ENCODE measurements at places on chromosomes 16 and 17. TPM values are rescaled to one million over a fixed set of nuclear protein-coding genes. Genes with fewer than 3 reads are reported as not detected.

The TBC1D26 gene
- not detected for total RNA-seq

The TP53TG3B gene
- not detected for total RNA-seq

The TRIM72 gene
- 0.08 TPM for total RNA-seq

The NLRP1 gene
- total RNA-seq: 190 TPM

The TMEM132E gene
- total RNA-seq: not detected

The TPPP3 gene
- 0.70 TPM for total RNA-seq

The KRTAP1-1 gene
- not detected for total RNA-seq

The MLKL gene
- total RNA-seq: 33.8 TPM

DNA sequence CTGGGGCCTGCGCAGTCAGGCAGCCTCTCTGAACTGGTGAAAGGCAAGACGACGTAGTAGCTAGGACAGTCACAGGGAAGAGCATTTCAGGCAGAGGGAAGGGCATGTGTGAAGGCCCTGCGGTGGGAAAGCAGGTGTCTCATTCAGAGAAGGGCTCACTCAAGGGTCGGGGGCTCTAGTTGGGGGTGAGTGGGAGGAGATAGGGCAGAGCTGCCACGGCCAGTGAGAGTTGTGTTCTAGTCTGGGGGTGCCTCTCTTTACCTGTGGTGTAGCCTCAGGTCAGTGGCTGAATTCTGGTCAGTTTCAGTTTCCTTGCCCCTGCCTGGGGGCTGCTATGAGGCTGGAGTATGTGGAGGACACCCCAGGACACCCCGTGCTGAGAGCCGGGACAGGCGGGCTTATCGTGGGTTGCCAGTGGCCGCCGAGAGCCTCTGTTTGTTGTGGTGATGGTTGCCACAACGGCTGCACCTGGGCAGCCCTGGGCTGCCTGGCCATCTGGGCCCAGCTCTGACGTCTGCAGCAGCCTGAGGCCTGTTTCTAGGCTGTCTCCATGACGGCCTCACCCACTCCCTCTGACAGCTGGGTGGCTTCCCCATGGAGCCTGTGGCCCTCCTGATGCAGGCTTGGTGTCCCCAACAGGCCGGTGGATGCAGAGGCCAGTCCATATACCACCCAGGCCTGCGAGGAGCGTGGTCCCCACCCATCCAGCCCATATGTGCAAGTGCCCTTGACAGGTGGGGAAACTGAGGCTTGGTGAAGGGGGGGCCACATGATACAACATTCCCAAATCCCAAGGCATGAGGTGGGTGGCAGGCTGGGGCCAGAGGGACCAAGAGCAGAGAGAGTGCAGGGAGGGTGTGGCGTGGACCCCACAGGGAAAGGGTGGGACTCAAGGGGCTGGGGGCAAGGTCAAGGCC, 10.8 kb downstream of the MAP2K3 start:
- no peak for DNase-seq

GRCh38 chr16:22694887-22695382, 119.0 kb upstream of the HS3ST2 start:
- DNase-seq: no peak

DNA sequence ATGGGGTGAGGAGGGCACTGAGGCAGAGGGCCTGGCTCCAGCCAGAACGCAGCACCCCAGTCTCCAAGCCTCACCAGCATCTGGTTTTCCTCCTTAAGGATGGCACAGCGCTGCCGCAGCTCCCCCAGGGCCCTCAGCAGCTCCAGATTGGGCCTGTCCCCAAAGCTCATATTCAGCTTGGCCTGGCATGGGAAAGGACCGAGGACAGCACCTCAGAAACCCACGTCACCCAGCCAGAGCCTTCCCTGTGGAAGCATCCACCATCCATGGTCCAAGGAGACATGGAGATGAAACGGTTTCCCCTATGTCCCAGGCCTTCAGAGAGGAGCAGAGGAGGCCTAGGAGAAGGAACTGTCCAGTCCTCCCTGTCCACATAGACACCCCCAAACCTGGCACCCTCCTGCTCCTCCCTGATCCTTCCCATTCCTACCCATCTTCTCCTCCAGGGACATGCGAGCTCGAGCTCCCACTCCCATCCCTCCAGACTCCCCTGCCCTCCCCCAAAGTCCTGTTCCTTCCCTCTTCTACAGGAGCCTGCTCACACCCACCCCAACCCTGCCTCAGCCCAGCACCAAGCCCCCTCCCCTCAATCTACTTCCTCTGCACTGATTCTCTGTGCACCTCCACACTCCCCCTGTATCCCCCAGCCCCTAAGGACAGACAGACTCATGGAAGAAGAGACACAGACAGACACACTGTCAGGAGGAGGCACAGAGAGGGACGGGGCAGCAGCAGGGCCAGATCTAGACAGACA, 1.8 kb downstream of the TSPOAP1 start:
- no peak for DNase-seq

- no peak for DNase-seq
These were observed 16.2 kb downstream of the DEXI start for GRCh38 chr16:10926094-10926493.

DNA sequence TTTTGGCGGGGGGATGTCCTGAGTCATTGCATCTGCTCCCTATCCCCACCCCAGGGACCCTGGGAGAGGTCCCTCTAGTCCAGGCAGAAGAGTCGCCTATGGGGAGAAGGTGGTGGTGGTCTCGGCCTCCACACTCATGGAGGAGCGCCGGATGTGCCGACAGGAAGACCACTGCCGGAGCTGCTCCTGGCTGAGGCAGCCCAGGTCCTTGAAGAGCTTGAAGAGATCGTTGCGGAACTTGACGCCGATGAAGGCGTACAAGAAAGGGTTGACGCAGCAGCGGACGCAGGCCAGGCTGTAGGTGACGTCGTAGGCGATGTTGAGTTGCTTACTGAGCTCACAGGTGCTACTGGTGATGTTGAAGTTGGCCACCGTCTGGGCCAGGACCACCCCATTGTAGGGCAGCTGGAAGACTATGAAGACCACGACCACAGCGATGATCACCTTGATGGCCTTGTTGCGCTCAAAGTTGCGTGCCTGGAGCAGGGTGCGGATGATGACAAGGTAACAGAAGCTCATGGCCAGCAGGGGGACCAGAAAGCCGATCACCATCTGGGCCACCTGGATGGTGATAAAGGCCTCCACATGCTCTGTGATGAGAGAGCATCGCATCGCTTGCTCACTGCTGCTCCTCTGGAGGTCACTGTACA, 10.5 kb downstream of the CCR7 start:
- DNase-seq: peak; percentile 8

DNA sequence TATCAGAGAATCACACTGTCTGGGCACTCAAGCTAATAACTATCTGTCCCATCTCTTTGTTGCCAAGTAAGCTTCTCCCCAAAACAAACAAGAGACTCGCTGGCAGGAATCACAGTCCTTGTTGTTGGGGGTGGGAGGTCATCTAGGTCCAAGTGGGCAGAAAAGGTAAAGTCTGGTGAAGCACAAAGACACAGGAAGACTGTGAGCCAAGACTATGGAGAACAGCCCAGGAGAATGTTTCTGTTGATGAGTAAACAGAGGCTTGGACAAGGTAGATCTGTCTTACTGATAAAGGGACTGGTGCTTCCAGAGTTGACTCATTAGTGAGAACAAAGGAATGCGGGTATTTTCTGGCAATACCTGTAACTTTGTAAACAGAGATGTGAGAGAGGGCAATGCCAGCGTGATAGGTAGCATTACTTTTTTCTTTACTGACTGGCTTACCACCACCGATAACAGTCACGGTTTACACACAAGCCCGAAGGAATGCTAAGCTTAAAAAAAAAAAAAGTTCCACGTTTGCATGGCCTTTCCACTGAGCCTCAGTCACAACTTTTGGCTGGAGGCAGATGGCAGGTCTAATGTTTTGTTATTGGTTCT, 11.5 kb upstream of the MMD start:
- no peak for DNase-seq

GRCh38 chr16:85202051-85202601, 89.9 kb upstream of the CIBAR2 start:
- DNase-seq: no peak

DNA sequence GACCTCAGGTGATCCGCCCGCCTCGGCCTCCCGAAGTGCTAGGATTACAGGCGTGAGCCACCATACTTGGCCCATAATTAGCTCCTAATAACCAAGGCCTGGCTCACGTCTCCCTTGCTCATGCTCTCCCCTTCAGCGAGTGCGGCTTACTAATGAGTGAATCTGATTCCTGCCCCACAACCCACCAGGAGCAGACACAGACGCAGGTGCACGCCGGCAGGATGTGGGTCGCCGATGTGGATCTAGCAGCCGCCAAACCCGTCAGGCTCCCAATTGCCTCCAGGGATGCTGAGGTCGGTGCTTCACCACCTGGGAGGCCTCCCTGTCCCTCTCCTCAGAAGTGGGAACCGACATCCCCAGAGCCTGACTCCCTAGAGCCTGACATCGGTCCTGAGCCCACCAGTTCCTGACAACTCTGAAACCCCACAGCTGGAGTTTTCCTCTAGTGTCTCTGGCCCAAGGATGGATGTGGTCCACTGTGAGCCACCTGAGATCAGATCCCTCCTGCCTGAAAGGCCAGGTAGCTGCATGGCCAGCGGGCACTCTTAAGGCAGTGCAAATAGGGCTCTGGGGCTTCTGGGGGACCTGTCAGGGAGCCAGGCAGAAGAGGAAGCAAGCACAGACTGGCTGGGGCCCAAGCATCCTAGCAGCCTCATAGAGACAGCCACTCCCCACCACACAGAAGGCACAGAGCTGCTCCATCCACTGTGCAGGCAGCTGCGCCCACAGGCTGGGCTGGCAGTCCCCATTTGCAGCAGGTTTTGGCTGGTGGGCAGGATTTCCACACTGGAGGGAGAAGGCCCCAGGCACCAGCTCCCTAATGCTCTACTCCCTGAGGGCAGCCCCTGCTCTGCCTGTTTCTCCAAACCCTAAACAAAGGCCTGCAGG, 10.8 kb downstream of the EXOC7 start:
- DNase-seq: no peak

DNA sequence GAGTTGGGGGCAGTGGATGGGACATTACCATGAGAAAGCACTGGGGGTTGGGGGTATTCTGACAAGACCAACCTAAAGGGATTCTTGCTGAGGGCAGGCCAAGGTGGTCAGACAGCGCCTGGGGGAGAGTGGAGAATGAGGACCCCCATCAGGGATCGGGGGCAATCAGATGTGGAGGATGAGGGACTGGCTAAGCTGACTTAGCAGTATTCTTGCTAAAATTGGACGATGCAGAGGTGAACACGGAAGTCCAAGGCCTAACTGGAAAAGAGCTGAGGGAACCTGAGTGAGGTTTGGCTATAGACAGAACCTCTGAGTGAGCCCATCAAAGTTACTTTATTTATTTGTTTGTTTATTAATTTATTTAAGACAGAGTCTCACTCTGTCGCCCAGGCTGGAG, 9.2 kb downstream of the QPRT start:
- DNase-seq: no peak

DNA sequence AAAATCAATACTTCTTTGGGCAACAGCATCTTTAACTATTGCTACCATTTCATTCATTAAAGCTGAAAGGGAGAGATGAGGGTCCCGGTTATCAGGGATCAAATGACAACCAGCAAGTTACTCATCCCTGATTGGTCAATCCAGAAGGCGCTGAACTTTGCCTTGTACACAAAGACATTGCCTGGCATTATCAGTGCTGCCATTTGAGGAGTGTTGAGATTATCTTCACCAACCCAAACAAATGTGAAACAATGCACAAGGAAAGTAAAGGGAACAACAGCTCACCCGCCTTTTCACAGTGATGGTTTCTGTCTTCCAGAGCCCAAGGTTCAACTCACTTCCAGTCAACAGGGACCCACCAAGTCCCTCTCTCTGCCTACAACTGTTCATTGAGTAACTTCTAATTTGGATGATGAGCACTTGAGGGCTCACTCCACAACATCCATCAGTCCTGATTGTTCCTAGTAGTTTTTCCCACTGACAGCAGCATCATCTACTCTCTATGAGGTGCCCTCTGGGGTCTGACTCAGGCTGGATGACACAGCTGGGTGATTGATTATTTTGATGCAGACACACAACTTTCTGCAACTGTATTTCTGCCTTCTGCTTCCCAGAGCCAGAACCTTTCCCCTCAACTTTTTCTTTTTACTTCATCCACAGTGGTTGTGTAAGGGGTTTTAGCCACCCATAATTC, 32.0 kb downstream of the LYRM9 start:
- no peak for DNase-seq

GRCh38 chr16:50593410-50594150, 45.4 kb downstream of the NKD1 start:
- no peak for DNase-seq
